ENCODE measurements at places on chromosomes 6 and 20.

DNA sequence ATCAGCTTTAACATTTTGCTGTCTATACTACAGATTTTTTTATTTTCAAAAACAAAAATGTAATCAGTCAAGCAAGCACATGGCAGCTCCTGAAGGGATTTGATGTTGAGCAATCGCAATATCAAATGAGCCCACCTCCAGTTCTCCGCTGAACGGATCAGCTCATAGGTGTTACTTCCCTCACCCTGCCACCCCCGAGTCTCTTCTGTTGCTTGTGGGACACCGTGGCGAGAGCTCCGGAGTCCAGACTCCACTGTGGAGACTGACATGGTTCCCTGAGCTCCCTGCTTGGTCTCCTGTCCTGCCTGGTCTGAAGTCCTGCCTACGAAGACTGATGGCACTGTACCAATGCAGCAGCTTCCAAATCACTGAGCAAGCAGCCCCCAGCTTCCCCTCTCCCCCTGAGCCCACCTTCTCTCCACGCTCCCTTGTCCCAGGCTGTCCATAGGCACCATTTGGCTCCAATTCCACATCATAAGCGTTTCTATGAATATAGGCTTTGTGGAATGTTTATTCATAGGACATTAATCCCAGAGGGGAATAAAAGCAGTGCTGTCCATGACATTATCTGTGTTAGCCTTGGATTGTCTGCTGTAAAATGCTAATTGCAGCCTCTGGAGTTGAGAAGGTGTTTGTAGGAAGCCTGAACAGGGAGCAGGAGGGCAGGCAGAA is 162.2 kb downstream of the LY86 start:
- no peak for DNase-seq

- no peak for DNase-seq
Observed at GRCh38 chr20:55882910-55883309, 122.4 kb downstream of the CBLN4 start.

DNA sequence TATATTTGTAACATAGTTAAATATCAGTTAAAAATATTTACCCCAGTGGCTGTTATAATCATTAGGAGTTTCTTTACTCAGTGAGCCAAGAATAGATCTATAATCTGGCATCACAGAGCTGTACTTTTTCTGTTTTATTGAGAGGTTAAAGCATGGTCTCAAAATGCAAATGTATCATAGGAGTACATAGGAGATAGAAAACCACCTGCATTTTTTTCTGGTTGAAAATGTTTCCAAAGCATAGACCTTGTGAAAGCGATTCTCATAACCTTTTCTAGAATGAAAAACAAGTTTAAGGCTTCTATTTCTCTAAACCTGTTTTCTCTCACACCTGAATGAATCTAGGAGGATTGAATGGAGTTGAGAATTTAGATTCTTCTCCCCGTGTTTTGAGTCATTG is 14.4 kb downstream of the KCNQ5 start:
- no peak for DNase-seq

- DNase-seq: no peak
Observed at GRCh38 chr6:53058388-53059195, 6.6 kb upstream of the FBXO9 start.

DNA sequence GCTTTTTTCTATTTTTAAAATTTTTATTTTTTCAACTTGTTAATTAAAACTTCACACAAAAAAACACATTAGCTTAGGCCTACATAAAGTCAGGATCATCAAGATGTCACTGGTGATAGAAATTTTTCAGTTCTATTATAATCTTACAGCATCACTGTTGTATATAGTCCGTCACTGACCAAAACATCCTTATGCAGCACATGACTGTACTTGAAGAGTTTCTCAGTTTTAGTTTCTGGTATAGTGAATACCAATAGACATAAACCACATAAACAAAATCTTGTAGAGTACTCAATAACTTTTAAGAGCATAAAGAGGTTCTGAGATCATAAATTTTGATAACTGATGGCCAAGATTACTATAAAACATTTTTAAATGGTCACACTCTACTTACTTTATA is 71.8 kb downstream of the ASCC3 start:
- no peak for DNase-seq

DNA sequence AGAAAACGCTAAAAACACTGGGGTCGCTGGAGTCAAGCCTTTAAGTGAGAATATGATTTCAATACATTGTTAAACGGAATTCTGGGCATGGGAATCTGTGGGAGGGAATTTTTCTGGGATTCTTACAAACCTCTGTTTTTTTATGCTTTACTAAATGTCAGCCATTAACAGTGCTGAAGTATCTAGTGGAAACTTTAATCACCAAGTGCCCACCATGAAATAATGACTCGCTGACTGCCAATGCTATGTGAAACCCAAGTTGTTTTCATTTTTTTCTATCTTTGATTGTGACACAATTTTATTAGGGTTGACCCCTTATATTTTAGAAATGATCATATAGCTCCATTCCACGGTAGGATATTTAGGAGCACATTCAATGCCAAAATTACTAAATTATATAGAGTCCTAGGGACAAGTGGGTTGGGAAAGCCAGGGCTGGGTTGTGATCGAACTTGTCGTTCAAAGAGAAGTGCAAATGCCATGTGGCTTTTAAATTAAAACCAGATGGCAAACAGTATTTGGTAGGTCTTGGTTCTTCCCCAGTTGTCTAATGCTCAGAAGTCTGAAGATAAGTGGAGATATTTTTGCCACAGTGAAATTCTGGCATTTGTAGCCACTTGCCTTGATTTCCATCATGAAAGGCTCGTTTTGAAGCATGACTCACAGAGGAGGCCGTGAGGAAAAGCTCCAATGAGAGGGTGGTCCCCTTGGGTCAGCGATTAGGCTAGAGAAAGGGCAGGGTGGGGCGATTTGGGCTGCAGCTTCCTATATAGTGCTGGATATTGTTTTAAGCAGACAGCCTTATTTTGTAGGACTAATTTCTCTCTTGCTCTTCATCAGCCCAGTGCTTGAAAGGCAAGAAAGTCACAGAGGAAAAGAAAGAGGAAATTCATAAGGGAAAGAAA is 254.4 kb upstream of the JAG1 start:
- DNase-seq: no peak

DNA sequence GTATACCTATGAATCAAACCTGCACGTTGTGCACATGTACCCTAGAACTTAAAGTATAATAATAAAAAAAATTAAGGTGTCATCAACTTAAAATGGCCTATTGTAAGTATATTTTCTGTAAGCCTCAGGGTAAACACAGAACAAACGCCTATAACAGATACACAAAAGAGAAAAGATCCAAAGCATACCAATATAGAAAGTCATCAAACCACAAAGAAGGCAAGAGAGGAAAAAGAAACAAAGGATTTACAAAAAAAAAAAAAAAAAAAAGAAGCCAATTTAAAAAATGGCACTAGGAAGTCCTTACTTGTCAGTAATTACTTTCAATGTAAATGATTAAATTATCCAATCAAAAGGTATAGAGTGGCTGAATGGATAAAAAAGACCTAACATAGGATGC is 24.6 kb upstream of the ASF1A start:
- DNase-seq: no peak

DNA sequence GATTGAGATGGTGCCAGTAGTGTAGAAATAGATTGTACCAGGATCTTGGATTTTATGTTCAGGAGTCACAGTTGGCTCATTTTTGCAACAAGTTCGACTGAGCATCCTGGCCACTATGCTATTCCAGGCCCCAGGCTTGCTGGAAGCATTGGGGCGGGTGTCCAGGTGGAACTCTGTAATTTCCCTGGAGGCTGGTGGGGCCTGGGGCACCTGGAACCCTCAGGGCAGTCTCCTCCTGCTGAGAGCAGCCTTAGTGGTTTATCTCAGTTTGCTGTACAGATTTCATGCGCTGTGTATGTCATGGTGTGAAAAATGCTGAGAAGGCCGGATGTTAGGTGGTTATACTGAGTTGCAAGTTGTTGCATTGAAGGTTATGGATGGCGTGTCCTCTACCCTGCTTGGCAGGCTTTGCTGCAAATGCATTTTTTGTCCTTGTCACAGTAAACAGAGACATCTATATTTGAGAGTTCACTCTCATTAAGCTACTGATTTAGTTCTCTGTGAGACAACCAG is 135.1 kb upstream of the MYLIP start:
- DNase-seq: no peak

- no peak for DNase-seq
Observed at GRCh38 chr6:137547186-137547585, 53.0 kb upstream of the OLIG3 start.

- DNase-seq: no peak
Observed at GRCh38 chr6:91600561-91600960, 1013.7 kb upstream of the MAP3K7 start.

- DNase-seq: peak; percentile 38
Observed at GRCh38 chr6:26327450-26328264, 37.3 kb upstream of the BTN3A2 start.

- DNase-seq: no peak
Observed at GRCh38 chr20:4898282-4899244, 102.7 kb downstream of the SLC23A2 start.

GRCh38 chr20:35511814-35512420 is 17.5 kb downstream of the C20orf173 start:
- no peak for DNase-seq

DNA sequence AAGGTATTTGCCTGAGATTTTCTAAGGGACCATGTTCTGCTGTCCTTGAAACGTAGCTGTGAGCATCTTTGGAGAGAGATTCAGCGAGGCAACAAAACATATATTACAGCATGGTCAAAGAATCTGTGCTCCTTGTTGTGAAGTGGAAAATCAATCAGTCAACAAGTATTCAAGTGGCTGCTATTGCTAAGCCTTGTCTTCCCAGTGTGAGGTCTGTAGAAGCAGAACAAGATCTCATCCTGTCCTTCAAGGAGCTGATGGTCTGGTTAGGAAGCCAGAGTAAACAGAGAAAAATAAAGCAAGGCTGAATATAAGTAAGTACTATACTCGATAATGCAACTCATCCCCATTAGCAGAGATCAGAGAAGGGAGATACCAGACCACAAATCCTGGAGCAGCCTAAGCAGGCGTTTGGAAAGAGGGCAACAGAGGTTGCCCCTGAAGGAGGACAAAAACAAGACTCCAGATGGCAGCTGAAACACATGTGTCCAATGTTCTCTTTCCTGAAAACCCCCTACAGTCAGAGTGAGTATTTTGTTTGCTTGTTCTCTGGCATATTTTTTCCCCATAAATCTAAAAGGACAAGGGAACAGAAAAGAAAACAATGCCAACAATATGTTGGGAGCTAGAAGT is 392.0 kb downstream of the SYNE1 start:
- DNase-seq: no peak

- no peak for DNase-seq
Observed at GRCh38 chr6:134756374-134757025, 193.4 kb downstream of the ALDH8A1 start.

DNA sequence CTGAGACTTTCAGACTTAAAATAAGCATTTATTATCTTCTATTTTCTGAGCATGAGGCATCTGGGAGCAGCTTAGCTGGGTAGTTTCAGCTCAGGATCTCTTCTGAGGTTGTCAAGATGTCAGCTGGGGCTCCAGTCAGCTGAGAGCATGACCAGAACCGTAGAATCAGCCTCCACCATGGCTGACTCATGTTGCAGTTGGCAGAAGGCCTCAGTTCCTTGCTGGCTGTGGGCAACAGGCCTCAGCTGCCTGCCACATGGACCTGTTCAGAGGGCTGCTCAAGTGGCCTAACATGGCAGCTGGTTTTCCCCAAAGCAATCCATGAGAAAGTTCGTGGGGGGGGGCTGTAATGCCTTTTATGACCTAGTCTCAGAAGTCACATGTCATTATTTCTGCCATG is 142.3 kb downstream of the LY86 start:
- DNase-seq: no peak

DNA sequence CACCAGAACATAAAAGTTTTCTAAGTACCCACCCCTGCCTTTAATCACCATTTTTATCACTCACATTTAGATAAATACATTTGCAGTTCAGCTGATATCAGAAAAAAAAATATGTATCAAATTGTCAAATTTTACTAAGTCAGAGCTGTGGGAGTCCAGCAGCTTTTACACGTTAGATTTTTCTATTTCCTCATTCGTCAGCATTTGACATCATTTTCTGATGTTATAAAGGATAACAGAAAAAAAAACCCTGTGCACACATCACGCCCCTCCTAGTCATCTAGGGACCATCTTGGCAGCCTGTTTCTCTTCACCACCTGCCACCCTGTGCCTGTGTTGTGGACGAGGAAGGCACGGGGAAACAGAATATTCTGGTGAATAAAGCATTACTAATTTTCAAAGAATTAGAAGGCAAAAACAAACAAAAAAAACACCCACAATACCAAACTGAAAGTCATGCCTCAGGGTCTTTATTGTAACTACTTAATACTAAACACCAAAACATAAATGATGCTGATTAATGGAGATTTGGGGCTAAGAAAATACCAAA is 12.4 kb downstream of the B4GALT5 start:
- DNase-seq: no peak

DNA sequence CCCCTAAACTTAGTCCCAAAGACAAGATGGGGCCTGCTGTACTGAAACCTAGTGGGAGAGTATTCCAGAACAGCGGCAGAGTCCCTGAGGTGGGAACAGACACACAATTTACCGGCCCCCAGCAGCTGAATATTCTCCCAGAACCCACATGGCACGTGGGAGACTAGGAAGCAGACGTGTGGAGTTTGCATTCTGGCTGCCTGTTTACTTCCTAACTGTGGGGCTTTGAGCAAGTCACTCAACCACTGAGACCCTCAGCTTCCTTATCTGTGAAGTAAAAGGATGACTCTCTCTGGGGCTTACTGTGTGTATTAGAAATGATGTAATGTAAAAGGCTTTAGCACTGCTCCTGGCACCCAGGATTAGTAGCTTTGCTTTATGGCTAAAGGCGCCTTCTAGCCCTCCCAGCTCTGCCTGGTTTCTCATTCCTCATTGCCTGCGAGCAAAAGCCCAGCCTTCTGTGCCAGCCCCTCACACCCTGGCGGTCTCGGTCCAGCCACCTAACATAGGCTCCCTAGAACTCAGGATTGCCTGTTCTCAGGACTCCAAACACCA is 353.1 kb downstream of the CDC5L start:
- no peak for DNase-seq

DNA sequence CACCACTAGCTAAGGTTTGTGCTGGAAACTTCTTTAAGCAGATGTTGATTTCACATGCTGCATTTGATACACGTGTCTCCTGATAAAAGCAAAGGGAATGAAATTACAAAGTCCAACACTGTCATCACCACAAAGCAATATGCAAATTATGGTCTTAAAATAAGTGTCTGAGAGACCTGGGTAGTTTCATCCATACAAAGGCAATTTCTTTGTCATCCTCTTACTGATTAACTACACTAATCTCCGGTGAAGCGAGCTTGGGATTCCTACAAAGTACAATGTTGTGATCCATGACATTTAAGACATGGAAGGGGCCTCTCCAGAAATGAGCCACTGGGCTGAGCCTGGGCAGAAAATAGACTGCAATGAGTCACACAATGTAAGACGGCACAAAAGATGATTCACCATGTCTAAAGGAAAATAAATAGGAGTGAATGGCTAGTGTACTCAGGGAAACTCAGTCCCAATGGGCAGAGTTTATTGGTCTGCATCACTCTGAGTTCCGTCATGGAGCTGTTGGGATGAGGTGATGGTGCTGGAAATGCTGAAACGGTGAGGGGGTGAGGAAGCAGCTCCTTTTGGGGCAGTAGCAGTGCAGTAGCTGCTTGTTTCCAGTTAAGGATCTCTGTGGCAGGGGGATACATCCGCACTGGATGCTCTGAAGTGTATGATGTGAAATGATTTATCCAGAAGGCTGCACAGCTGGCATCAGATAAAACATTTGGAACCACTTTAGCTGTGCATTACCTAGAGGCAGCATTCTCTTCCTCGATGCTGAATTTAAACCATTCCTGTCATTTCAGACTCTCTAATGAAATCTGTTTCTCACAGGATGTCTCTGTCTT is 103.3 kb downstream of the IBTK start:
- DNase-seq: no peak

Measured in activated CD8-positive, alpha-beta memory T cell treated with anti-CD3 and anti-CD28 coated beads for 4 hours (primary cell).